Cortex of kidney (tissue), 1 donor: ENCODE measurements at places on chromosomes 1 and 21.

- DNase-seq: peak; percentile 10
Measured at GRCh38 chr1:64471218-64472039, 1.5 kb downstream of the CACHD1 start.

GRCh38 chr1:161226759-161227158 lies 899 bp downstream of the TOMM40L start:
- no peak for DNase-seq

GRCh38 chr1:218939095-218939494 lies 234.6 kb upstream of the LYPLAL1 start:
- no peak for DNase-seq

DNA sequence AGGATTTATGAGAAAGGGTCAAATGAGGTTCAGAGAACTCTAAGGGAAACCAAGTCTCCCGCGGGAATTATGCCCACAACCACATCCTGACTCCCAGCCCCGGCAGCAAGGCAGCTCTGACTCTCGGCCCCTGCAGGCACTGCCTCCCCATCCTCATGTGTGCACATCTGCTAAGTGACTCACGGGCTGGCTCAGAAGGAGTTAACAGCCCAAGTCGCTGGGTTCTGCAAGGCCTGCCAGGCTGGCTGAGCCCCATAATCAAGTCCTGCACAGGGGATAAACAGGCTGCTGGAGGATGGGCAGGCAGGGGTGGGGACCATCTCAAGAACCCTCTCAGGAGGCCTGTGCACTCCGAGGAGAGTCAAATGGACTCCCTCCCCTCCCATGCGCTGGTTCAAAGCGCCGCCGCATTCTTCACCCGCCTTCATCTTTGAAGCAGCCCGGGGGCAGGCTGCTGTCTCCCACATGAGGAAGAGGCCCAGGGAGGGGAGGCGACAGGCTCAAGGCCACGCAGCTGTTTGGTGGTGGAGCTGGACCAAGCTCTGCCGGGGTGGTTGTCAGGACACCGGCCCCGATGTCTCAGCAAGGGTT lies 344.3 kb downstream of the MATN1 start:
- DNase-seq: no peak

- DNase-seq: no peak
Measured at GRCh38 chr1:21313886-21314721, 23.8 kb upstream of the ECE1 start.

GRCh38 chr21:46130831-46131587 lies 24.4 kb downstream of the FTCD start:
- no peak for DNase-seq

DNA sequence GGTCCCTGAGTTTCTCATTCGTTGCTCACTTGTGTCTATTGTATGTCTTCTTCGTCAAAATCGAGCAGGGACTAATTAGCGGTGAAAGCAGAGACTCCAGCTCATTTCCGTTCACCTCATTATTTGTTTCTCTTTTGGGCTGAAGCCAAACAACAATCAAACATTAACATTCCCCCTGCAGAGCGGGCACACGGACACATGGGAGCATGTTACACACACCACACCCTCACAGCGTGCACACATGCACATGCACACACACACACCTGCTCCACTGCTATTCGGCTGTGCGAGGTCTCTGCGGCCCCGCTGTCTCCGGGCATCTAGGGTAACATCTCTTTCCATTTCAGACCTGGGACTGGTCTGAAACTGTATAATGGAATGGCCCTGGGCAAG lies 58.5 kb upstream of the LRRC8D start:
- no peak for DNase-seq

- DNase-seq: no peak
Measured at GRCh38 chr1:19532519-19532918, 47.2 kb upstream of the CAPZB start.

DNA sequence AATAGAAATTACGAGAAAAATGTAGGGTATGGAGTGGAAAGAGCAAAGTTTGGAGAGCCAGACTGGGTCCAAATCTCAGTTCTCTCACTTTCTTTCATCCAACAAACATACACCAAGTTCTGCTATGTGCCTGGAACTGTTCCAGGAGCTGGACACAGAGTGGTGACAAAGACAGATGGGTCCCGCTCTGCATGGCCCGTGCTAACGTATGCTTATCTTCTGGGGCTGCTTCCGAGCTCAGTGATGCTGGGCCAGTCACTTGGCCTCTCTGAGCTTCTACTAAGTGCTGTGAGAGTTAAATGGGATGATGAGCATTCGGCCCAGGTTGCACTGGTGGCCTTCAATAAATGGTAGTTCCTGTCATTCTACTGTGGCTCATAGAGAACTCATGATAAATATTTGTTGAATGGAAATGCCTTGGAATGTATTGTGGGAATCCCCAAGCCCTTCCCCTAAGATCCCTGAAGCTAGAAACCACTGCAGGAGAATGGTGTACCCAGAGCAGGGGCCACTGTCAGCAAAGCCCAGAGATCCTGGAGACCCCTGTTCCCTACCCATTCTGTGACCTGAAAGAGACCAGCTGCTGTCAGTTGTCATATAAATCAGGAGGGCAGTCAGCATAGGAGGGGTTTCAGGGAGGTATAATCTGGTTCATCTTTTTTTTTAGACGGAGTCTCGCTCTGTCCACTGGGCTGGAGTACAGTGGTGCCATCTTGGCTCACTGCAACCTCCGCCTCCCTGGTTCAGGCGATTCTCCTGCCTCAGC lies 3.8 kb downstream of the LEMD1 start:
- no peak for DNase-seq

GRCh38 chr1:161378014-161378413 lies 10.3 kb upstream of the CFAP126 start:
- no peak for DNase-seq

- no peak for DNase-seq
Measured at GRCh38 chr1:1858382-1859086, 32.4 kb downstream of the GNB1 start.

DNA sequence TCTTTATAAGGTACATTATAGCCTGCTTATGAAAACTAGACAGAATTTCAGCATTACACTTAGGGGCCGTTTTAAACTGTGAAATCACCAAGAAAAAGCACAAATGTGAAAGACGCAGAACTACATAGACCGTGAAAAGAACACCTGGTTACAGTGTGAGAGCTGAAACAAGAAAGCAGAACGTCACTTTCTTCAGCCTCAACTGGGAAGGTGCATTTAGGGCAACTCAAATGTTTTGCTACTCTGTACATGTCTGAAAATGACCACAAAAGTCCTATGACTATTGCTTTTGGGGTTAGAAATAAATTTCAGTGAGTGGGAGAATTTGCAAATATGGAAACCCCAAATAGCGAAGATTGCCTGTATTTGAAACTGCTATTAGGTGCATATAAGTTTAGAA lies 268.7 kb downstream of the OLFM3 start:
- DNase-seq: no peak

DNA sequence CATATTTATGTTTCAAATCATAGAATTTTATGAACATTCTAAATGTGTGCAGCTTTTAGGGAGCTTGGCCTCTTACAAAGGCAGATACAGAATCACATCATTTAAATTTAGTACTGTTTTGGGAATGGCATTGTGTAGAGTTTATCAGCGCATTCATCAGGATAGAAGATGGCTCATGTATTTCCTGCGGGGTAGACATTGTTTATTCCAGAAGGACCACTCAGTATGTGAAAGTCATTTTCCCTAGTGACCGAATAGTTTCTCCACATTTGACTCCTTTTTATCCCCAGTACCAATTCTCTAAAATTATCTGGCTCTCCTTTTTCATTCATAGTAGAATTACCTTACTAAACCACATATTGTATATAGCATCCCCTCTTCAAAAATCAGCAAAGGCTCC lies 981.9 kb upstream of the ADGRL4 start:
- DNase-seq: no peak

- DNase-seq: no peak
Measured at GRCh38 chr1:198771563-198772153, 132.8 kb downstream of the PTPRC start.

DNA sequence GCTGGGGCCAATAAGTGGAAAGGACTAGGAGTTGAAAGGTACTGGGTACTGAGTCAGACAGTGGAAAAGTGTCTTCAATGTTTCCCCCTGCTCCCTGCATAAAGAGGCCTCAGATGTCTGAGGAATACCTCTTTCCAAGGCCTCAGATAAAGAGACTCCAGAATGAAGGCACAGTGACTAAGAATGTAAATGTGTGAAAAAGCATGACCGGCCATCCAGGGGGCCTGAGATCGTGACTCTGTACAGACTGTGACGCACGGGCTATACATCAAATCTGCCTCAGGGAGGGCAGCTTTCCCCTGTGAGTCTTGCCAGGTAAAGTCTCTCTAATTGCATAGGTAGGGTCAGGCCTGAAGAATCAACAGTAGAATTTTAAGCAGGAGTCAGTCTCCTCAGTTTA lies 1690.5 kb downstream of the KCNT2 start:
- no peak for DNase-seq

GRCh38 chr1:232471250-232471649 lies 158.7 kb downstream of the SIPA1L2 start:
- DNase-seq: no peak

GRCh38 chr1:154404984-154405746 lies at the start of gene IL6R:
TSS of gene IL6R (plus strand) at chr1:154405343. CDS start at chr1:154405630, 287 bp downstream.
- no peak for DNase-seq

GRCh38 chr1:70874063-70874462 lies 173.6 kb downstream of the PTGER3 start:
- DNase-seq: no peak

- no peak for DNase-seq
Measured at GRCh38 chr1:72462186-72462905, 180.0 kb upstream of the NEGR1 start.

DNA sequence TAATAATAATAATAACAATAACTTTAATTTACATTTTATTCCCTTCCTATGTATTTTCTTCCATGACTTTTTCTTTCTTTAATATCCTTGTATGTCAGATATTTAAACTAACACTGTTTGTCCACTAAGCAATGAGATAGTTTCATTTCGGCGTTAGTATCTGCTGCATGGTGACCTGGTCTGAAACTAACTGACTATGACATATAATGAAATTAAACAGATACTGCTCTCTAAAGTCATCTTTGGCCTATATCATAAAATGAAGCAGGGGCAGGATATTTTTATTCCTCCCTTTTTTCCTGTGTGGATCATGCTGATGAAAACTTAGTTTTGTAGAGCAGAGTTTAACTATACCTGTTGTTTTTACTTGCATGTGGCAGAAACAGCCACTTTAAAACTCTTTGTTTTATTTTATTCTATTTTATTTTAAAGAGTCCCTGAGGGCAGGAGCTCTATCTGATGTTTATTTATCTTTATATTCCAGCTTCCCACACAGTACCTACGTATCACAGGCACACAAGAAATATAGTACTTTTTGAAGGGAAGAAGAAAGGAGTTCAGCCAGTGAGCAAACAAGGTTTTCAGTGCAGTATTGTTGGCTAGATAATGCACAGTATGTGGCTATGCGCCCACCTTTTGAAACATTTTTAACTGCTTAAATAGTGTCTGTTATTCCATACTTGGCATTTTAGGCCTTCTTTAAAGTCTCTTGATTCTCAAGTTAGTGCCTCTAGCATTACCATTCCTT lies 165.6 kb downstream of the PHTF1 start:
- DNase-seq: no peak

- DNase-seq: no peak
Measured at GRCh38 chr1:155681776-155682175, 6.8 kb downstream of the YY1AP1 start.

GRCh38 chr1:37309574-37309973 lies 164.8 kb upstream of the ZC3H12A start:
- no peak for DNase-seq

DNA sequence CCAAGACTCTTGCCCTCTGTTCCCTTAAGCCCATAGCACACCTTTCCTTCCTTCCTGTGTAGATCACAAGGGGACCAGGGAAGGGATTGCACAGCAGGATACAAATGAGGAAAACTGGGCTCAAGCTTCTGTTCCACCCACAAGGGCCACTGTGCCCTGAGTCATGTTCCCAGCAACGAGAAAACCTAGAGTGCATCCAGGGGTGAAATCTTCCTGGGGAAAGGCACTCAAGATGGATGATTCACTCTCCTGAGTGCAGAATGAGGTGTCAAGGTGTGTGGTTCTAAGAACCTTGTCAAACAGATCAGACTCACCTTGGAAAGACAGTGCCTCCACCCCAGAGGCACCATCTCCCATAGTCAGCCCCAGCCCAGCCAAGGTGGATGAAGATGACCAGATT lies 40.7 kb upstream of the EYA3 start:
- DNase-seq: no peak

DNA sequence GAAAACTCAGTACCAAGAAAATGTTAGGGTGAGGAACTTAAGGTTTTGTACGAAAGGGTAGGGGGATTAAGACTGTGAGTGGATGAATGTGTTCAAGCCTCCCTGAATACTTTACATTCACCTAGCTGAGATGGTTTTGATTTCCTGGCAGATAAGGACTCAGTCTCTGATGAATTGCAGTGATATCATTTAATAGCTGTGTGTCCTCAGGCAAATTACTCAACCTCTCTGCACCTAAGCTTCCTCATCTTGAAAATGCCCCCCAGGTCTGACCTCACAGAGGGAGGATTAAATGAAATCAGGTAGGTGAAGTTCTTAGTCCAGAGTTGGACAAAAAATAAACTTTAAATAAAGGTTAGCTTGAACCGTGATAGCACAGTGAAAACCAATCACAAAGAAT lies 48.4 kb downstream of the CAMK2N1 start:
- no peak for DNase-seq

DNA sequence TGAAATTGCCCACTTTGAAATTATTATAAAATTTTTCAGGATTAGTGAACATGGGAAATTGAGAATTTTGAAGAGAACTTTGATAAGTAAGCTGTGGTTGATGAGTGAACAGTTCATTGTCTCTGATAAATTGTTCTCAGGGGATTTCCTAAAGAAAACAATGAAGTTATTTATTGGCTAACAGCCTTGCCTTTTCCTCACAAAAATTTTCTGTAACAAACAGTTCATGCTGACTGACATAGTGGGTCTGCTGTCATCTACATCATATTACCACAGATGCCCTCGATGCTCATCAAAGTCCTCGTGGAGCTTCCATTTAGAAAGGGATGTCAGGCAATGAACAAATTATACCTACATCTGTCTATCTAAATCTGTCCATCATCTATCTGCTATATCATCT lies 113.4 kb downstream of the PTBP2 start:
- no peak for DNase-seq

DNA sequence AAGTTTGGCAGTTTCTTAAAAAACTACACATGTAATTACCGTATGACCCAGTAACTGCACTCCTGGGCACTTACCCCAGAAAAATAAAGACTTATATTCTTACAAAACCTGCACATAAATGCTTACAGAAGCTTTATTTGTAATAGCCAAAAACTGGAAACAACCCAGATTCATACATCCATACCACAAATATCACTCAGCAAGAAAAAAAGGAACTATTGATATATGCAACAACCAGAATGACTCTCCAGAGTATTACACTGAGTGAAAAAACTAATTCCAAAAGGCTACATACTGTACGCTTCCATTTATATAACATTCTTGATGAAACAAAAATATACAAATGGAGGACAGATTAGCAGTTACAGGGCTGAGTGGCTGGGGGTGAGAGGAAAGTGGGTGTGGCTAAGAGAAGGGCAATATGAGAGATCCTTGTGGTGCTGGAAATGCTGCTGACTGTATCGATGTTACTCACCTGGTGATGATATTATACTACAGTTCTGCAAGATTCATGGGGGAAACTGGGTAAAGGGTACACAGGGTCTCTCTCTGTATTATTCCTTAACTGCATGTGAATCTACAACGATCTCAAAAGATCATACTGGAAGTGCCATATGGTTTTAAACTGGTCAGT lies 96.0 kb upstream of the GNG4 start:
- no peak for DNase-seq
